Esophagus squamous epithelium (tissue), 5 donors: ENCODE measurements at places on chromosomes 12 and 14. TPM values are rescaled to one million over a fixed set of nuclear protein-coding genes. Genes with fewer than 3 reads are reported as not detected.

GRCh38 chr12:108442910-108443309, 72.2 kb upstream of the FICD start:
- no peak for DNase-seq
- H3K27me3 ChIP-seq = no peaks in the 10 kb centered on the region
- no peaks in the 10 kb centered on the region for H3K36me3 ChIP-seq
- peaks cover 7% of the 10 kb centered on the region for H3K4me1 ChIP-seq
- no peak overlapping the region for H3K4me3 ChIP-seq

DNA sequence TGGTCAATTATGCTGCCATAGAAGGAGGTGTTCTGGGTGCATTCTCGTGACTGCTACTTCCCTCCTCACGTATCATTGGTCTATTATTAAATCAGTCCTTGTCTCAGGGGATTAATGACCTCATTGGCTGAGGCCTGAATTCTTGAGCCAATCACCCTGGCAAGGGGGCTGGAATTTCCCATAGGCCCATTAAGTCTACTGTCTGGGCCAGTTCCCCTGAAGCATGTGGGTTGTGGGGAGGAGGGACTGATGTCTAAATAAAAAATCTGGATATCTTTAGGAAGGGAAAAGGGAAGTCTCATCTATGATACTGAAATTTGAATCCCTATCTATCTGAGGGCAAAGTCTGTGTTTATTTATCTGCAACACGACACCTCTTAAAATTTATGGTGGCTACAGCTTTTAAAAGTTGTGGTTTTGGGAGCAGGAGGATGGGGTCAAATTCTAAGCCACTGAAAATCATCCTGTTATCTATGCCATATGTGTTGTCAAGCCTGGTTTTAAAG, 71.9 kb downstream of the DYRK2 start:
- H3K4me3 ChIP-seq = no peak overlapping the region
- no peak for DNase-seq
- H3K27ac ChIP-seq = no peak overlapping the region
- H3K36me3 ChIP-seq = no peaks in the 10 kb centered on the region
- peaks cover 7% of the 10 kb centered on the region for H3K4me1 ChIP-seq

ACTR6 gene
- total RNA-seq = 21.0 TPM

GRCh38 chr12:31440586-31440985, 114.6 kb upstream of the SINHCAF start:
- no peak for DNase-seq
- no peaks in the 10 kb centered on the region for H3K36me3 ChIP-seq
- H3K27ac ChIP-seq = no peak overlapping the region
- H3K4me1 ChIP-seq = no peaks in the 10 kb centered on the region

GRCh38 chr12:109577311-109577710, 3.7 kb downstream of the MVK start:
- peaks cover 21% of the 10 kb centered on the region for H3K36me3 ChIP-seq
- no peak overlapping the region for H3K4me3 ChIP-seq
- H3K27me3 ChIP-seq = no peaks in the 10 kb centered on the region
- H3K4me1 ChIP-seq = peaks cover 5% of the 10 kb centered on the region
- no peak overlapping the region for H3K27ac ChIP-seq

- H3K4me3 ChIP-seq = no peak overlapping the region
- H3K27ac ChIP-seq = no peak overlapping the region
- no peaks in the 10 kb centered on the region for H3K27me3 ChIP-seq
Measured at GRCh38 chr14:51554953-51555352, 96.8 kb upstream of the FRMD6 start.

AMIGO2 gene
- total RNA-seq = 4.8 TPM

DNA sequence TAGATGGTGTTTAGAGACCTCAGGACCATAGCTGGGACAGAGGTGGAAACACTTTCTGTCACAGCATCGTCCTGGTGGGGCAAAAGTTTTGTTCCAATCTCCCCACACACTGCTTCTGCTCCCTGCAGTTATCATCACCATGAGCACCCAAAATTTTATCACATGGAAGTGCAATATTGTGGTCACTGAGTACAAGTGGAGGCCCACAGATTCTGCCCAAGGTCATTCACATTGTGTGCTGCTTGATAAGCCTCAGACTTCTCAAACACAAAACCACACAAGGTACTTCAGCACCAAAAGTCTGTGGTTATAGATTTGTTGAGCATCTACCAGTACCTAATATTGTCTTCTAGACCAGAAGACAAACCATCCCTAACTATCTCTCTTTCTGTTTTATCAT, 554 bp upstream of the KRT77 start:
- no peak overlapping the region for H3K4me3 ChIP-seq
- no peaks in the 10 kb centered on the region for H3K4me1 ChIP-seq
- H3K36me3 ChIP-seq = no peaks in the 10 kb centered on the region

MEG3 gene
- total RNA-seq = 1.2 TPM

DNA sequence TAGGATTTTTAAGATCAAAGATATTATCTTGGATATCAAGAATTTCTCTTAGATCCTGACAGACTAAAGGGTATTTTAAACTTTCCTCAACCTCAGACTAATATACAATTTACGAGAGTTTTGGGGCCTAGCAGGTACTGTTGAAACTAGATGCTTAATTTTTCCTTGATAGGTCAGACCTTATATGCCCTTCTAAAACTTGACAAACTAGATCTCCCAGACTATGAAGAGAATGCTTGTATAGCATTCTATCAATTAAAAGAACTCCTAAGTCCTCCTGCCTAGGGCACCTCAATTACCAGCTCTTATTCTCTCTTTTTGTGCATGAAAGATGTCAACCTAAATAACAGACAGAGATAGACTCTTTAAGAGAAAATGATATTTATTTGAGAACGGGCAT, 60.4 kb upstream of the TRIM9 start:
- no peaks in the 10 kb centered on the region for H3K36me3 ChIP-seq
- no peak for DNase-seq
- no peaks in the 10 kb centered on the region for H3K27me3 ChIP-seq
- H3K4me3 ChIP-seq = no peak overlapping the region
- no peak overlapping the region for H3K27ac ChIP-seq

DNA sequence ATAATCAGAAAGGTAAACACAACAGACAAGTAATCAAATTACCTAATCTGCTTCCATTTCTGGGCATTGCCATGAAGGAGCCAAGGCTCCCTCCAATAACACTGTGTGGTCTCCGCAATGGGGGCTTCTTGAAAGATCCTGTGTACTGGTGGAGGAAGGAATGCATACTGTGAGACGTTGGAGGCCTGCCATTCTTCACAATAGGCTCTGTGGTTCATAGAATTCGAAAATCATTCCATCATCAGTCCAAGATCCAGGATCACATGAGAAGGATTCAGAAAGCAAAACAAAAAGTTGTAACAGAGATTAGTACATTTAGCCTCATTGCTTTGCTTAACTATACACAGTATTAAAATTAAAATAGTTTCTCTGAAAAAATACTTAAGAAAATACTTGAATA, 76.3 kb downstream of the CDK17 start:
- H3K27me3 ChIP-seq = no peaks in the 10 kb centered on the region
- H3K4me3 ChIP-seq = no peak overlapping the region
- peaks cover 38% of the 10 kb centered on the region for H3K36me3 ChIP-seq
- H3K4me1 ChIP-seq = no peaks in the 10 kb centered on the region
- DNase-seq = no peak

DNA sequence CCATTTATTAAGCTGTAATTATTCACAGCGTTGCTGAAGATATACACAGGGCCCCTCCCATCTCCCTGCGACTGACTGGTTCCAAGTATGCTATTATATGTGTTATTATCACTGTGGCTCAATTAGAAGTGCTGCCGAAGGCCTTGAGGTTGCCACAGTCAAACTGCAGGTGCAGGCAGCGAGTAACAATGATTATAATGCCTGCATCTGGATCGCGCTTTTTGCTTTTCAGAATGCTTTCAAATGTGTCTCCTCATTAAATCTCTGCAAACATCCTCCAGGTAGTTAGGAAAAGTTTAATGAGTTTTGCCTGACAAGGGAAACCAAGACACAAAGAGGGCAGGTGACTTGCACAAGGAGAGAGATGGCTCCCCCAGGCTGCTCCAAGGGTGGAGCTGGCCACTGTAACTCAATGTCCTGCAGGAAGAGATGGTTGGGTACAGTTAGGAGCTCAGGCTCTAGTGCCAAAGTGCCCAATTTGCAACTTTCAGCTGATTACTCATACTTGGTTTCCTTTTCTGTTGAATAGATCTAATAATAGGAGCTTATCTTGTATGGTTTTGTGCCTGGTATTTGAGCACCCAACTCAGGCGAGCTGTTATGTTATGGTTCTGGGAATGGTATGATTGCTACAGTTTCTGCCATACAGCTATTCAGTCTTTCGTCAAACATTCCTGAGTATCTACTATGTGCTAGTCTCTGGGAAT, 1.7 kb upstream of the SYNE3 start:
- H3K4me3 ChIP-seq = no peak overlapping the region
- no peak for DNase-seq
- no peaks in the 10 kb centered on the region for H3K36me3 ChIP-seq

GRCh38 chr12:93061473-93062419, 132.7 kb upstream of the EEA1 start:
- no peaks in the 10 kb centered on the region for H3K36me3 ChIP-seq
- H3K27me3 ChIP-seq = no peaks in the 10 kb centered on the region
- H3K27ac ChIP-seq = no peak overlapping the region
- no peak for DNase-seq
- no peaks in the 10 kb centered on the region for H3K4me1 ChIP-seq

PTPRQ gene
- total RNA-seq = 0.31 TPM

VRTN gene
- not detected for total RNA-seq

DNA sequence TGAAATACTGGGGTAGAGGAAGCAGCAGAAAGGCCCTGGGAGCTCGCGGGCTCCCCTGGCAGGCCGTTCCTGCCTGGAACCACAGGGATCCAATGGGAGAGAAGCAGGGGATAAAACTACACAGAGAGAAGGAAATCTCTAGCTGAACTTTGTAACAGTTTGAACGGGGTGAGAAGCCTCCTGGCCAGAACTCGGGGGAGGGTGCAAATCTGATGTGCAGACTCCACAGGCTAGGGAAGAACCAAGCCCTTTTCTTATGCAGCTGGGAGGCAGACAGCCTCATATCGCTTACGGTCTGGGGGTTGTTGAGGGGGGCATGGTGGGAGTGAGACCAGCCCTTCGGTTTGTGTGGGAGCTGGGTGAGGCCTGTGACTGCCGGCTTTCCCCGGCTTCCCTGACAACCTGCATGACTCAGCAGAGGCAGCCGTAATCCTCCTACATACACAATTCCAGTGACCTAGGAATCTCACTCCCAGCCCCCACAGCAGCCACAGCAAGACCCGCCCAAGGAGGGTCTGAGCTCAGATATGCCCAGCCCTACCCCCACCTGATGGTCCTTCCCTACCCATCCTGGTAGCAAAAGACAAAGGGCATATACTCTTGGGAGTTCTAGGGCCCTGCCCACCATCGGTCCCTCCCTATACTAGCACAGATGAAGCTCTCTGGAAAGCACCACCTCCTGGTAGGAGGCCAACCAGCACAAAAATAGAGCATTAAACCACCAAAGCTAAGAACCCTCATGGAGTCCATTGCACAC, 143.0 kb downstream of the TMTC1 start:
- no peak overlapping the region for H3K4me3 ChIP-seq
- DNase-seq = no peak
- H3K4me1 ChIP-seq = peaks cover 11% of the 10 kb centered on the region
- no peaks in the 10 kb centered on the region for H3K36me3 ChIP-seq

RNASE1 gene
- 13.8 TPM for total RNA-seq

- no peak overlapping the region for H3K4me3 ChIP-seq
- H3K36me3 ChIP-seq = no peaks in the 10 kb centered on the region
- no peak overlapping the region for H3K27ac ChIP-seq
- no peaks in the 10 kb centered on the region for H3K4me1 ChIP-seq
Measured at GRCh38 chr14:97584528-97584927, 787.3 kb downstream of the VRK1 start.

IL22 gene
- total RNA-seq = not detected

DNA sequence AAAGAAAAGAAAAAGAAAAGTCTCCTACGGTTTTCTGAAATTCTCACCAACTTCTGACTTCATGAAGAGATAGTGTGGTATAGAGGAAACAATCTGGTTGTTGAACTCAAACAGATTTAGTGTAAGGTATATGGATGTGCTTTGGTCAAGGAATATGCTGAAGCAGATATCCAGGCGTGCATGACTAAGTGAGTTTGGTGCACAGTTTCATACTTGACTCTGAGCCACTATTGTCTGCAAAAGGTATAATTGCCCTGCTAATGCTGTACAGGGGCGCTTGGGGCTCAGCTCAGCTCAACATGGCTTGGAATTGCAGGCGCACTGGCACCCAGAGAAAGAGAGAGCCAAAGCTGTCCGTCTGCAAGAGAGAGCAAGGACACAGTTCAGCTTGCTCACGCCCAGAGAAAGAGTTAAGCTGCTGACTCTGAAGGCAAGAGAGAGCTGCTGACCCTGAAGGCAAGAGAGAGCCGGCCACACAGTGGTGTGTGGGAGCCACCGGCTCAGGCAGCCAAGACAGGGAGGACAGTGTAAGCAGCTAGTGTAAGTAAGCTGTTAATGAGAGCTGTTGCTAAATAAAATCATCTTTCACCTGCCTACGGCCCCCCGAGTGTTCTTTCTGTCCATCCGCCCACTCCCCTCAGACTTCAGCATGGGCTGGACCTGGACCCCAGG, 66.4 kb upstream of the SLC38A4 start:
- H3K27ac ChIP-seq = no peak overlapping the region
- H3K27me3 ChIP-seq = no peaks in the 10 kb centered on the region

CELA1 gene
- not detected for total RNA-seq

DNA sequence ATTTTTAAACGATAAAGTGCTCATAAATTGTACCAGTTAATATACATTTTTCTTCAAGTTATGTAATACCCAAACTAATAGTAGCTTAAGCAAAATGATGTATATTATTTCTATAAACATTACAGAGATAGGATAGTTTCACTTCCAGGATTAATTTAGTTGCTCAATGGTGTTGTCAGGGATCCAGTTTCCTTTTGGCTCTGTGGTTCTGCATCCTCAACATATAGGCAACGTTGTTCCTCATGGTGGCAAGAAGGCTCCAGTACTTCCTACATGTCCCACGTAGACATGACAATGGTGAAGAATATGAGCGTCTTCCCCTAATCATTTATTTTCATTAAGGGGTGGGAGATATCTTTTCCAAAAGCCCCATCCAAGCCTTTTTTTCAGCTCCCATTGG, 60.7 kb upstream of the DCD start:
- H3K4me1 ChIP-seq = no peaks in the 10 kb centered on the region
- no peaks in the 10 kb centered on the region for H3K36me3 ChIP-seq
- peaks cover 5% of the 10 kb centered on the region for H3K27me3 ChIP-seq
- H3K4me3 ChIP-seq = no peak overlapping the region
- no peak for DNase-seq

TMPRSS12 gene
- total RNA-seq = not detected

- H3K4me3 ChIP-seq = no peak overlapping the region
- H3K27ac ChIP-seq = no peak overlapping the region
- no peak for DNase-seq
- no peaks in the 10 kb centered on the region for H3K36me3 ChIP-seq
- no peaks in the 10 kb centered on the region for H3K4me1 ChIP-seq
Measured at GRCh38 chr14:56087671-56088471, 30.3 kb upstream of the PELI2 start.

GRCh38 chr12:104653730-104654664, 197.2 kb downstream of the CHST11 start:
- H3K36me3 ChIP-seq = no peaks in the 10 kb centered on the region
- no peak for DNase-seq
- no peak overlapping the region for H3K27ac ChIP-seq
- H3K4me1 ChIP-seq = peaks cover 4% of the 10 kb centered on the region
- no peaks in the 10 kb centered on the region for H3K27me3 ChIP-seq

GRCh38 chr12:52402377-52402776, 3.8 kb downstream of the KRT82 start:
- no peaks in the 10 kb centered on the region for H3K27me3 ChIP-seq
- H3K4me3 ChIP-seq = no peak overlapping the region
- no peaks in the 10 kb centered on the region for H3K36me3 ChIP-seq
- no peaks in the 10 kb centered on the region for H3K4me1 ChIP-seq
- no peak overlapping the region for H3K27ac ChIP-seq
- DNase-seq = no peak
